Mesenteric fat pad (tissue), 1 donor: ENCODE measurements at places on chromosomes 3 and 15.

DNA sequence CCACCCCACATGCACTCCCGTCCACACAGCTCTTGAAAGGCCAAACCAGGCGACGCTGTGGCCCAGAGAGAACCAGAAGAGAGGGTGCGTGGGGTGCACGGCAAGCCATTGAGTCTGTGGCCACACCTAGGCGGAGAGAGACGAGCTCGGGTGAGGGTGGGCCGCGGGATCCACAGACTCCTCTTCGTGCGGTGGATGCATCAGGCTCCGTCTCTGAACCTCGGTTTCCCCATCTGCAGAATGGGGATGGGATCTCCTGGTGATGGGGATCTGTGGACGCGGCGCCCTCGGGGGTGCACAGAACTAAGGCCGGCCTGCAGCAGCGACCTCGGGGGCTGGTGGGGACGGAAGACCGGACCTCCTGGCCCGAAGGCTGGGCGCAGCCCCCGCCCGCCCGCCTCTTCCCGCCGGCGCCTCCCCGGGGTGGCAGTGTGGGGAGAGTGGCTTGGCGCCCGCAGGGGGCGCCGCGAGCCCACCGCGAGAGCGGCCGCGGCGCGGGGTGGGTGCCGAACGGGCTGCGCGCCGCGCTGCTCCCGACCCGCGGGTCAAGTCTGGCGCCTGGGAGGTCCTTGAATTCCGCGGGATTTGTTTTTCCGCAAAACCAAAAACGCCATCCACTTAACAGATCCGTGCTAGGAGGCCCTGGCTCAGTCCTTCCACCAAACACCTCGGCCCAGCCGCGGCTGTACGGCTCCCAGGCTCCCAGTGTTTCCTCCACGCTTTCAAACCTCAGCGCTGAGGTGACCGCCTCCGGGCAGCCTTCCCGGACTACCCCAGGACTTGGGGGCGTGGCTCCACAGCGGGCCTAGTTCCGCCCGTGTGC lies 13.2 kb upstream of the ADPGK start:
- DNase-seq = no peak

GRCh38 chr3:57694146-57694545 lies 1.3 kb upstream of the DENND6A start:
- DNase-seq = no peak

- DNase-seq = no peak
These were observed 64.0 kb upstream of the DGKG start for GRCh38 chr3:186425788-186426730.

GRCh38 chr15:90192961-90193786 lies 8.0 kb upstream of the SEMA4B start:
- DNase-seq = no peak

DNA sequence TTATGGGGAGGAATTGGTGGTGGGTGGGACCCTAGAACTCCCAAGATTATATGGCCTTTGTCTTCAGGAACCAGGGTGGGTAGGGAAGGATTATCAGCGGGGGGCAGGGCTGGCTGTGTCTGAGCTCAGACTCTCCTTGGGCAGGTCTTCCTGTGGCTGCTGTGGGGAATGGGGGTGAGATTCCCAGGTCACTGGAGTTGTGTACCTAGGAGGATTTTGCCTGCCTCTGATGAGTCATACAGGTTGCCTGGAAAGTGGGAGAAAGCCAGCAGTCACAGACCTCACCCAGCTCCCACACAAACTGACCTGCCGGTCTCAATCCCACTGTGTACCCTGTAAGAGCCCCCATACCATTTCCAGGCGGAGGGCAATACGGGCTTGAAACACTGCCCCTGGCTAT lies 209.9 kb upstream of the CNTN3 start:
- no peak for DNase-seq

DNA sequence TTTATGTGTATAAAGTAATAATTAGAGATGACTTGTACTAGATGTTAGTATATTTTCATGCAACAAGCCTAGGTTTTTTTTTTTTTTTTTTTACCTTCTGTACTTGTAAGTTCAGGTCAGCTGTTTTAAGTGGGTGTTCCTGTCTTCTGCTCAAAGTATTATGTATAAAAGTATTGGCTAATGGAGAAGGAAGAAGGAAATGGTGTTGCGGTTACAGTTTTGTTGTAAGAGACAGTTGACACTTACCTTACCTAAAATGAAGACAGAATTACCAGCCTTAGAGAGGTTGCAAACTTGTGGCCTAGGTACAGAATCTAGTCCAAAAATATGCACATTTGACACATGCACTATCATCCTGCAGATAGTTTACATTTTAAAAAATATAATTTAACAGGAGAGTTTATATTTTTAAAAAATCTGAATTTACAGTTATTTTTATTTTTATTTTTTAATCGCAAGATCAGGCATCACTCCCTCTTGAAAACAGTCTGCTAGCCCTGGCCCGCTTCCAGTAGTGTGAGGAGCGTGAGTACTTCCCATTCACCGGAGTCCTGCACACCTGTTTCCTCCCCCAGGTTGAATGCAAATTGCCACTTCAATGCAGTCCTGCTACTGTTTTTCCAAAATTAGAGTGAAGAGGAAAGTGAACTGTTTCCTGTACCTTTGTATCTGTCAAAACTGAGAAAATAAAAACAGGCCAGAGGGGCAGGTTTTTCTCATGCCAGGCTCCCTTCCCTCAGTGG lies 224.3 kb upstream of the SOX2 start:
- DNase-seq = no peak

DNA sequence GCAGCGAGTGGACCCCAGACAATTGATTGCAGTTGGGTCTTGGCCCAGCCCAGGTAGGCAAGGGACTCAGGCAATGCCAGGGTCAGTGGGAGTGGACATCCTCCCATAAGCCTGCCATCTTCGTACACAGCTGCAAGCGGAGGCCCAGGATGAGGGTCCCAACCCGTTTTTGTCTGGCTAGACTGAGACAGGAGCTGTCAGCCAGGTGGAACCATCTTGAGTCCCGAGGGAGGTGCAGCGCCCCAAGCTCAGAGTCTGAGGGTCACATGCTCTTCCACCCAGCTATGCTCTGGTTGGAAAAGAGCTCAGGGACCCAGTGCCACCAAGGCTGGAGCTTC lies 22.6 kb upstream of the IP6K2 start:
- DNase-seq = no peak

- no peak for DNase-seq
These were observed 57.9 kb upstream of the SEC22A start for GRCh38 chr3:123143669-123144411.

DNA sequence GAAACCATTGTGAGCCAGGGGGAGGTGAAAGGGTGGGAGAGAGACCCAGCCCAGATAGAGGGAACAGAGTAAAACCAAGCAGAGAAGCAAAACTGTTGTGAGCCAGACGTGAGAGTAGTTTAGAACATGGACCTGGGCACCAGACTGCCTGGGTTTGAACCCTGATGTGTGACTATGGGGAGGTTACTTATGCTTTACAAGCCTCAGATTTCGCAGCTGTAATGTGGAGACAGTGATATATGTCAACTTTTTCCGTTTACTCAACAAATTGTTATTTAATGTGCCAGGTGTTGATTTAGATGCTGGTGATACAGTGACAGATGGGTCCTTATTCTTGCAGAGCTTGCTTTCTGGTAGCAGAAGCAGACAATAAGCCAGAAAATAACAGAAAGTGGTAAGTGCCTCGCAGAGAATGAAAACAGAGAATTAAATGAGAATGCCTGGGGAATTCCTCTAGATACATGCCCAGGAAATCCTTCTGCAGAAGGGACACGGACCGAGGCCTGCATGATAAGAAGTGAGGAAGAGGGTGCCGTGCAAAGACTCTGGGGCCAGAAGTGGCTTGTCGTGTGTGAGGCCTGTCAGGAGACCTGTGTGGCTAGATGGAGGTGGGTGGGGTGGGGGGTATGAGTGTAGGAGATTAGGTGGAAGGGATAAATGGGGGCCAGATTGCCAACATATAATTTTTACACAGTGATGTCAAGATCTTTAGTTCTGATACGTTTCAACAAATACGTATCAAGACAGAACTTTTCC lies 15.0 kb downstream of the KAT2B start:
- no peak for DNase-seq

- DNase-seq = no peak
These were observed 90.5 kb downstream of the AQP9 start for GRCh38 chr15:58228718-58229117.

DNA sequence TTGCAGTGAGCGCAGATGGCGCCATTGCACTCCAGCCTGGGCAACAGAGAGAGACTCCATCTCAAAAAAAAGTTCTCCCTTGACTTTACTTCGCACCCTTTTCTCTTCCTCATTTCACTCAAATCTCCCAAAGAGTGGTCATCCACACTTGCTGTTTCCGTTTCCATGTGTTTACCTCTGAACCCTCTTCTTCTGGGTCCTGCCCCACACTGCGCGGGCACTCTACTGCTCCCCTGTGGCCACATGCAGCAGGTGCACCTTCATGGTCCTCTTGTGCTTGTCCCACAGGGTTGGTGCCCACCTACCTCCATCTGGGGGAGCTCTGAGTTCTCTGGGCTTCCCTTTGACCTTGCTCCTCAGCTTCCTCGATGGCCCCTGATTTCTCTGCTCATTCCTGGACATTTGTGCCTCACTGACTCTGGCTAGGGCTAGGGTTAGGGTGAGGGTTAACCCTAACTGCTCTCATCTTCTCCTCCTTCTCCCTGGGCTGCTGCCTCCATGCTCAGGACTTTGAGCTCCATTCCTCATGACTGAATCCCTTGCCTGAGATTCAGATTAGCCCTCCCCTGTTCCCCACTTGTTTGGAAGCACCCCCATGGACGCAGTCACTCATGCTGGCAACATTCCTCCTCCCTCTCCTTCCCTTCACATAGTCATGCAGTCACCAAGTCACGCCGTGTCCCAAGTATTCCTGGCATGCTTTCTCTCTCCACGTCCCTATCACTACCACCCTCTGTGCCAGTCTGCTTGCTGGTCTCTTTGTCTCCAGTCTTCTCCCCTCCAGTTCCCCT lies 26.6 kb upstream of the KY start:
- DNase-seq = no peak

GRCh38 chr15:94122516-94122915 lies 108.8 kb upstream of the MCTP2 start:
- no peak for DNase-seq

GRCh38 chr3:17678116-17678741 lies 64.2 kb downstream of the TBC1D5 start:
- no peak for DNase-seq

GRCh38 chr15:93479715-93480114 lies 390.7 kb upstream of the RGMA start:
- no peak for DNase-seq

DNA sequence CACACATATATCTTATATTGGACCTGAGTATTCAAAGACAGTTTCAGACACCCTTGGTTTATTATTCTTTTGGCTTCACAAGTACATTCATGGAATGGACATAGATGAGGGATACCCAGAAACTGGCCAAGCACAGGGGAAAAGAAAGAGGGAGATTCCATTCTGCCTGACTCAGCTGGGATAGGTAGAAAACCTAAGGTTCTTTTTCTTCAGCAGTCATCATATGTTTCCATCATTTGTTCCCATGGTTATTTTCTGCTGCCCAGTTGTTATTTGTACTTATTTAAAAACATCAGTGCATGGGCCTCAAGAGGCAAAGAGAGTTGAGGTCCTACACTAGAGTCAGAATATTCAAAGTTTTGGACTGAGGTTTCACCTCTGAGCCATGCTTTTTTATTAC lies 91.8 kb downstream of the FILIP1L start:
- DNase-seq = no peak

DNA sequence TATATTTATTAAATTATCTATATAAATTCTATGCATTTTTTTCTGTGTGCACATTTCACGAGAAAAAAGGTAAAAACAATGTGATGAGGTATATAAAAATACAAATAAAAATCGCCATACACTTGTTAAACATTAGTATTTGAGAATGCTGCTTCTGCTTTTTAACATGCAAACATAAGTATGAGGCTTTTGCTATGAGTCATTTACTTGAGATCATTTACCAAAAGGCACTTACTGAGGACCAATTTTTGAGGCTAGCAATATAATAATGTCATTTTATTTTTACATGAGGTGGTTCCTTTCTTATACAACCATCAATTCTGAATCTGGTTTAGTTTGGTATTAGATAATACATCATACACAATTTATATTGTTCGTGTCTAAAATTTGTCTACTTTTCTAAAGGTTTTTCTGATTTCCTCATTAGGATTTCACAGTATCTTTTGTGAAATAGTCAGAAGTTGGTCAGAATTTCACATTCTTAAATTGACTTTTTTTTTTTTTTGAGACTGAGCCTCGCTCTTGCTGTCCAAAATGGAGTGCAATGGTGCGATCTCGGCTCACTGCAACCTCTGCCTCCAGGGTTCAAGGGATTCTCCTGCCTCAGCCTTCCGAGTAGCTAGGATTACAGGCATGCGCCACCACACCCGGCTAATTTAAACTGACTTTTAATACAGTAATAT lies 25.6 kb downstream of the DCUN1D1 start:
- DNase-seq = no peak

DNA sequence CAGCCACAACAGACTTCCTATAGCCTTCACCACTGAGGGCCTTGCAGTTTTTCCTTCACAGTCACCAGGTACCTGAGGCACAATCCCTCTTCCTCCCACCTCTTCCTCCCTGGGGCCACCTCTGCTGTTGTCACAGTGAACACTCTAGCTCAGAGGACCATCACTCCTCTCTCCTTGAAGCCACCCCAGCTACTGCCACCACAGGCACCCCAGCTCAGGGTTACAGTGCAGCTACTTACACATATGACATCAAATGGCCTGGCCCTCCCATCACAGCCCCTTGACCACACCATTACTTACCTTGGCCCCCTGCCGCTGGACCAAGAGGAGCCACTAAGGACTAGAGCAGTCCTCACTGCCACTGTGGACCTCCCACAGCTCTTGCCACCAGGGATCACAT lies 213.5 kb upstream of the CRBN start:
- no peak for DNase-seq

- no peak for DNase-seq
These were observed 36.6 kb upstream of the STT3B start for GRCh38 chr3:31495971-31496665.

DNA sequence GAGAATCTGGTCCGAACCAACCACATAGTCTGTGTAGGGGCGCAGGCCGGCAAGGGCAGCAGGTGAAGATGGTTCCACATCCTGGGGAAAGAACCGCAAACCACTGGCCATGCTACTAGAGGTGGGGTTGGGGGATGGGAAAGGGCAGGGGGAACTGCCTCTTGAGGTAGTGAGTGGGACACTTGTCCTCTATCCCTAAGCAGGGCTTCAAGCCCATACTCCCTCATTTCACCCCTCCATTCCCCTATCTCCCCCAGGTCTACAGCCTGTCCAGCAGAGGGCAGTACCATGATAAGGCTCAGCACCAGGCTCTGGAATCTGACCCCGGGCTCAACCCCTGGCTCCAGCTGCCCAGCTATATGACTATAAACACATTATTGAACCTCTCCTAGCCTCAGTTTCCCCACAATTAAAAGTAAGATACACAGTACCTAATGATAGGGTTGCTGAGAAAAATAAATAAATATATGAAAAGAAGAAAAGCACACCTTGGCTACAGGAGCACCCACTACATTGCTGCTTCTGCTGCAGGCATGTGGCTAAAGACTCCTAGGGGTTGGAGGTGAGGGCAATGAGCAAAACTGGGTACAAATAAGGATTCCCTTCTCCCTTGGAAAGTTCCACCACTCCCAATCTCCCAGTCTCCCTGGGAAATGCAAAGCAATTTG lies 6.3 kb downstream of the GORASP1 start:
- DNase-seq = no peak

- DNase-seq = no peak
These were observed 306.2 kb upstream of the ATP11B start for GRCh38 chr3:182487143-182487542.
